ENCODE measurements at places on chromosomes 2 and 18.

DNA sequence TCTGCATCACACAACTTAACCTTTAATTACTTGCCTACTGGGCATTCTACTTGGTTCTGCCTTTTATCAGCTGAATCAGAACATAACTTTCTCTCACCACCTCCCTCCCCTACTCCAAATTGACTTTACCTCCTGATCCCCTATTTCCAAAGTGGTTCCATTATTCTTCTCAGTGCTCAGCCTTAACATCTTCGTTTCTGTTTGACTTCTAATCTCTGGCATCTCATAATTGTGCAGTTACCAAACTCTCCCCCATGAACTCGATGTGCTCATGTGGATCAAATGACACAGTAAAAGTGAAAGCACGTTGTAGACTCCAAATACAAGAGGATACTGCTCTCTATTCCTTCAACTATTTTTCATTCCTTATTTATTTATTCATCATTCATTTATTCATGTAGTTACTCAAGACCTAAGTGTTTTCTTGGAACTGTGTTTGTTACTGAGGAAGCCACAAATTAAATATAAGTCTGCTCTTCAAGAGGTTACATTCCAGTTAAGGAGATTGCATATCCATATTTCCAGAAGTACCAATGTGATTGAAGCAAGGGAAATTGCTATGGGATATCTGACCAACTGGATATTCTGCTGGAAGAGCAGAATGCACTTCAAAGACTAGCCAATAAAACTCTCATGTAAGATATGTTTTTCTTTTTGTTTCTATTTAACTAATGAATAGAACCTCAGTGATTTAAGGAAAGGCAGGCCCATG is 158.8 kb downstream of the TMEFF2 start:
- no peak for DNase-seq

DNA sequence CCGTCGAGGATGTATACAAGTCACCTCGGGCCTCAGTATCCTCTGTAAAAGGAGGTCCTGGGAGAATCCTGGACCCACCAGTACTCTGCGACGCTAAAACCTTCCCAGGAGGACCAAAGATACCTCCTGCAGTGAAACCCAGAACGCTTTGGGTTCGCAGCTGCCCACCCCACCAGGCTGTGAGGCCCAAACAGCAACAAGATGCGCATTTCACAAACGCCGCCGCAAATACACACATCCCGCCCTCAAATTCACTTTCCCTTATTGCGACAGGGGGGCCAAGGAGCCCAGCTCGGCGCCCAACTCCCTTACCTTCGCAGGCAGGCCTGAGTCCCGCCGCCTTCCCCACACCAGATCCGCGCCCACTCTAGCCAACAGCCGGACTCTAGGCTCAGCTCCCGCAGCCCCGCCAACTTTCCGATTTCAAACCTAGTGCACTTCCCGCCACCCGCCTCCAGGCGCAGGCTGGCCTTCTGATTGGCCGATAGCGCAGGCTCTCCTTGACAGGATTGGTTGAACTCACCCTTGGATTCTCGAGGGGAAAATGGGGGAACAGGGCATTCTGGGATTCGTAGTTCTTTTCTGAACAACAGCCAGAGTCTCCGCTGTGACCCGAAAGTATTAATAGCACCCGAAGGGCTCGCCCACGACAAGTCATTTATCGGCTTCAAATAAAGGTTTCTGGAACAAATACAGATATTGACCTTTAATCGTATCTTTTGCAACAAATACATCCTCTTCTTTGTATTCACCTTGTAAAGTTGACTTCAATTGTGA is at the start of gene SPC25:
Gene SPC25 (minus strand): TSS at position 425 of the 777 bp plus-strand sequence. CDS start 911 bp downstream, outside the sequence.
- DNase-seq: peak; percentile 92

DNA sequence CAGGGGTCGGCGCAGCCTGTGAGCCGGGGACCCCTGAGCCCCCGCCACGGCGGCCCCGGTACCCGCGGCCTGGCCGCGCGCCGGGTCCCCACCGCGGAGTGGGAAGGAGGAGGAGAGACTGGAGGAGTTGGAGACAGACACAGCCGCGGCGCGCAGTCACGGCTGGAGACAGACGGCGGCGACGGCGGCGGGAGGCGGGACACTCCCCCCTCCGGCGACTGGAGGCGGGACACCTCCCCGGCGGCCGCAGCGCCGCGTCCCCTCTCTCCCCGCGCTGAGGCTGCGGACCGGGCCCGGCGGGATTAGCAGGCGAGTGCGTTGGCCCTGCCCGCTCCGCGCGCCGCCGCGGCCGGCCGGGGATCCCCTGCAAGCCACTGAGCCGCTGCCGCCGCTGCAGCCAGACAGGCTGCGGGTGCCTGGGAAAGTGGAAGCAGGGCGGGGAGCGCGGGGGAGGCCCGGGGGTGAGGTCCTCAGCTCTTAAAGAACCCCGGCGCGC is 1.0 kb upstream of the LDLRAD4 start:
- peak; percentile 76 for DNase-seq

DNA sequence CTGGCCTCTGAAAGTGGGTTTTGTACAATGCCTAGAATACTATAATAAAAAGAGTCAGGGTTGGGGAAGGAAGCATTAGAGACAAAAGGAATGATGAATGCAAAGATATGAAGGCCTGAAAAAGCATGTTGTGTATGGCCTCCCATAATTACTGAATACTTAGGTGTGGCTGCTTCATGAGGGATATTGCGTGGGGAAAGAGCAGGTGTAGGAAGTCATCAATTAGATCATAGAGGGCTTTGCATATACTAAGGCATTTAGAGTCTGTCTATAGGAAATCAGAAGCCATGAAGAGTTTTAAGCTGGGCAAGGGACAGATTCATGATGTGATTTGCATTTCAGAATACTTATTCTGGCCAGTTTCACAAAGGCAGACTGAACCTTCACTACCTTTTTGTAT is 48.2 kb downstream of the NCOA1 start:
- DNase-seq: no peak

DNA sequence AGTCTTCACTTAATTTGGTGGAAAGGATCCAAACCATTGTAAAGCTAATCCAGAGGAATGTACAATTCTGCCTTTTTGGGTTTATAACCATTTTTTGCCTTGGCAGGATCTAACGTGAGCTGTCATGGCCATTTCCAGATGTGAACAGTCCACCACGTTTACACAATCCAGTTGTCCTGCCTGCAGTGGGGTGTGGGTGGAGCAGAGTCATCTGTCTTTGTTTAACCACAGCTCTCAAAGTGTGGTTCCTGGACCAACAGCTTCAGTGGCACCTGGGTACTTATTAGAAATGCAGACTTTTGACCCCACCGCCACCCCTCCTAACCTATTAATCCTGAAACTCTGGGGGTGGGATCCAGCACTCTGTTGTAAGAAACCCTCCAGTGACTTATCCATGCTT is 35.9 kb downstream of the FHOD3 start:
- DNase-seq: no peak

- DNase-seq: peak; percentile 71
These were observed 825 bp downstream of the ITGA6 start for GRCh38 chr2:172427990-172428831.

DNA sequence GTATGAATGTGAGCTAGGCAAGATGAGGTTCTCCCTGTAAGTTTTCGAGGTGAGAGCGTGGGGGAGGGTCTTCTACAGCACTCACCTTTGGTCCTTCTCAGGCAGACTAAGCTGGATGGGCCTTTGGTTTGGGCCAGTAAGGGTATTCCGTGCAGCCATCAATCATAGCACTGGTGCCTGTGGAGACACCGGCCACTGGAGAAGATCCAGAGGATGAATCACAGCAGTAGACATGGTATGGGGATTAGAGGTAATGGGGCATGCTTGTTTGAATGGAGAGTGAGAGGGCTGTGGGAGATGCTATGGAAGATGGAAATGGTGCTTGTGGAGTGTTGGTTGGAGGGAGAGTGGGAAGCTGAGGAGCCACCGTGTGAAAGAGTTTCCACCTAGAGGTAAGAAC is 16.1 kb downstream of the MAPRE3 start:
- DNase-seq: no peak

GRCh38 chr2:222523783-222524544 is 99.6 kb downstream of the SGPP2 start:
- DNase-seq: no peak

- no peak for DNase-seq
These were observed 117.9 kb upstream of the NETO1 start for GRCh38 chr18:72985686-72986085.

DNA sequence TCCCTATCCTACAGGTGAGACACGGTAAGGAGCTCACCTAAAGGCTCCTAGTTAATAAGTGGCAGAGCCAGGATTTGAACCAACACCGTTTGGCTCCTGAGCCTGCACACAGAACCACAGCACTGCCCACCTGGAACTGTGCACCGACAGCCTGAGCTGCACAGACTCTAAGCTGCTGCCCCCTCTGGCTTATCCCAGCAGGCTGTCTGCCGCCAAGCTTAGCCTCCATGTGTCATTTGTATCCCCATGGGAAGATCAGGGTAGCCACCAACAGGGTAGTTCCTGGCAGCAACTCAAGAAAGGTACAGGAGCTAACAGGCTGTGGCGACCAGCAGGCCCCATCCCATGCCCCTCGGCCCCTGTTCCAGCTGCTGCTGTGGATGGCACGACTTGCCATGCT is 135.7 kb downstream of the LRRC30 start:
- DNase-seq: no peak

GRCh38 chr2:47259829-47260228 is 104.7 kb upstream of the STPG4 start:
- no peak for DNase-seq

DNA sequence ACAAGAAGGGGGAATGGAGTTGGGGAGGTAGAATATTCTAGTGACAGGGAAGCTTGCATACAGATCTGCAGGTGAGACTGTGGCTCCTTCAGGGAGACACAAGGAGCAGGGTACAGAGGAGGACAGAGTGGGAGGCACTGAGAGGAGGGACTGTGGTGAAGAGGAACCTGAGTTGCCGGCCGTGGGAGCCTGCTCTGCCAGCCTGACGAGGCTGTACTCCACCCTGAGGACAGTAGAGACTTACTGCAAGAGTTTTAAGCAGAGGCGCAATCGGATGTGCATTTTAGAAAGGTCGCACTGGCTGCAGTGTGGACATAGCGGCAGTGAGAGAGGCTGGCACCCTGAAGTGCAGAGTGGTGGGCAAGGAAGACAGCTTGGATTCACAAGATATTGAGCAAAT is 185.8 kb downstream of the GFPT1 start:
- no peak for DNase-seq

- DNase-seq: no peak
These were observed 7.7 kb upstream of the TMSB10 start for GRCh38 chr2:84897773-84898172.

DNA sequence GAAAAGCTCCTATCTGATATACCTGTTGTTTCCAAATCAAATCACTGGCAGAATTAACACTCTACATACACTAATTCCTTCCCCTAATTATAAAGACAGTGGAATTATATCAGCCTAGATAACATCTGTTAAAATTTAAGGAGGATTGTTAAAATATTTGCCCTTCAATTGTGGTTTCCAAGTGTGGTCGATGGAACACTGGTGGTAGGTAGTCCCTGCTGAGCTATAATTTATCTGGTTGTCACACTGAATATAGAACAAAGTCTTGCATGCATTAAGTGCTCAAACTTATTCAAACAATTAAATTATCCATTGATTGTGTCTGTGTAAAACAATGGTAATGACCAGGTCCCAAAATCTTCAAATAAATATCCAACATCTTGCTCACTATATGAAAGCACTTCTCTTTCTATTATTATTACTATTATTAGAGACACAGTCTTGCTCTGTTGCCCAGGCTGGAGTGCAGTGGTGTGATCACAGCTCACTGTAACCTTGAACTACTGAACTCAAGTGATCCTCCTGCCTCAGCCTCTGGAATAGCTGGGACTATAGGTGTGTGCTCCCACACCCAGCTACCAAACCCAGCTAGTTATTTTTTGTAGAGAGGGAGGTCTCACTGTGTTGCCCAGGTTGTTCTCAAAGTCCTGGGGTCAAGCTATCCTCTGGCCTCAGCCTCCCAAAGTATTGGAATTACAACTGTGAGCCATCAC is 12.0 kb downstream of the CDH2 start:
- no peak for DNase-seq

DNA sequence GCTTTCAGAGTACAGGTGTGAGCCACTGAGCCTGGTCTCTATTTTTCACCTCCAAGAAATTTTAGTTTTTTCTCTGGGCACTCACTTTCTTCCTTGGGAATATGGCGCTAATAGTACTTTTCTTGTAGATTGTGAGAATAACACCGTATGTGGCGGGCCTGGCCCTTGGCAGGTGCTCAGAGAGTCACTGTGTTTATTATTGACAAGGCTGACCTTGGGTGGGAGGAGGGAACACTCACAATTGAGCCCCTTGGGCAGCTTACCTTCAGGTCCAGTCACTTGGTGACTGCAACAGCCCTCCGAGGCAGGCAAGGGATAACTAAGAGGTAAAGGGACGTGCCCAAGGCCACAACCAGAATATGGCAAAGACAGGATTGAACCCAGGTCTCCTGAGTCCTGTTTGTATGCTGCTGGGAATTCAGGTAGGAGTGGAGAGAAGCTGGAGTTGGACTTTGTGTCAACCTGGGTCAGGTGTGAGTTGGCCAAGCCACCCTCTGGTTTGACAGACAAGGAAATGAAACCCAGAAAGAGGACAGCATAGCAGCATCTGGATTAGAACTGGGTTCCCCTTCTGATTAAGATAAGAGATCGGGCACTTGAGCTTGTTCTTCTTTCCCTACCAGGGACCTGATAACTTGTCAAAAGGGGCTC is 2.8 kb upstream of the STK25 start:
- no peak for DNase-seq

- DNase-seq: no peak
These were observed 20.3 kb downstream of the TGOLN2 start for GRCh38 chr2:85307527-85307897.

- DNase-seq: no peak
These were observed 223.9 kb downstream of the ERBB4 start for GRCh38 chr2:212314680-212315079.

GRCh38 chr2:55838653-55839052 is 84.9 kb downstream of the EFEMP1 start:
- DNase-seq: no peak

DNA sequence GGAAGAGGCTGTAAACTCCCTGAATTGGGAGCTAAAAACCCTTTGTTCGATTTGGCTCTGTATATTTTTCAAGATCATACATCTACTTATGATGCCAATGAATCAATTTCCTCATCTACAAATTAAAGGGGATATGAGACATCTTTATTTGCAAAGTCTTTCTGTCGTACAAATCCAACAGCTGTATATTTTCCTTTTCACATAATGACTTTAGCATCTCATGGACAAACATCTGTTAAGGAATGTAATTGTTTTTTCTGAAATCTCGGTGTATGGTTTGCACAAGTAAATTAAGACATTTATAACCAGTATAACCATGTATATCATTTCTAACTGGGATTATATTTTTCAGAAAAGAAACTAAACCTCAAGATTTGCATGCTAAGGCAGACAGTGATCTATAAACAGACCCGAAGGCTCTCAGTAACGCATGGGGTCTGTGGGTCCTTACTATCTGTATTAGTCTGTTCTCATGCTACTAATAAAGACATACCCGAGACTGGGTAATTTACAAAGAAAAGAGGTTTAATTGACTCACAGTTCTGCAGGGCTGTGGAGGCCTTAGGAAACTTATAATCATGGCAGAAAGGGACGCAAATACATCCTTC is 130.8 kb downstream of the SLC8A1 start:
- DNase-seq: no peak

DNA sequence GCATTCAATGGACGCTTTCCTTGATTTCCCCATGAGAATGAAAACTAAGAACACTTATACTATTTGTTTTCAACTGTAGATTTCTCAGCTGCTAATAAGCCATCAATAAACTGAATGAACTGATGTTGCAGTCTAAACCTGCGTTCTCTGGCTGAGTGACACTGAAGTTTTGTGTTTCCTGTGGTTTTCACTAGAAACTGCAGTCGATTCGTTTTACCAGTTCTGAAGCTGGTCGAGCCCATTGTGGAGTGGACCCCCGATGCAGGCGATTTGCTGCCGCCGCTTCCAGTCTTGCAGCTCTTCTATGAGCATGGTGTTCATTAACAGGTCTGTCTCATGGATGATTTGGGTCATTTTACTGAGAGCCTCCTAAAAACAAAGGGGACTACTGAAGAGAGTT is 50.6 kb upstream of the STAT1 start:
- DNase-seq: no peak
